ENCODE measurements at places on chromosomes 11 and 22. TPM values are rescaled to one million over a fixed set of nuclear protein-coding genes. Genes with fewer than 3 reads are reported as not detected.

GRCh38 chr22:49148895-49149418, 678.7 kb downstream of the BRD1 start:
- no peaks in the 10 kb centered on the region for H3K27me3 ChIP-seq
- no peak for DNase-seq
- no peaks in the 10 kb centered on the region for H3K4me1 ChIP-seq
- no peaks in the 10 kb centered on the region for H3K36me3 ChIP-seq
- H3K27ac ChIP-seq: no peak overlapping the region

DNA sequence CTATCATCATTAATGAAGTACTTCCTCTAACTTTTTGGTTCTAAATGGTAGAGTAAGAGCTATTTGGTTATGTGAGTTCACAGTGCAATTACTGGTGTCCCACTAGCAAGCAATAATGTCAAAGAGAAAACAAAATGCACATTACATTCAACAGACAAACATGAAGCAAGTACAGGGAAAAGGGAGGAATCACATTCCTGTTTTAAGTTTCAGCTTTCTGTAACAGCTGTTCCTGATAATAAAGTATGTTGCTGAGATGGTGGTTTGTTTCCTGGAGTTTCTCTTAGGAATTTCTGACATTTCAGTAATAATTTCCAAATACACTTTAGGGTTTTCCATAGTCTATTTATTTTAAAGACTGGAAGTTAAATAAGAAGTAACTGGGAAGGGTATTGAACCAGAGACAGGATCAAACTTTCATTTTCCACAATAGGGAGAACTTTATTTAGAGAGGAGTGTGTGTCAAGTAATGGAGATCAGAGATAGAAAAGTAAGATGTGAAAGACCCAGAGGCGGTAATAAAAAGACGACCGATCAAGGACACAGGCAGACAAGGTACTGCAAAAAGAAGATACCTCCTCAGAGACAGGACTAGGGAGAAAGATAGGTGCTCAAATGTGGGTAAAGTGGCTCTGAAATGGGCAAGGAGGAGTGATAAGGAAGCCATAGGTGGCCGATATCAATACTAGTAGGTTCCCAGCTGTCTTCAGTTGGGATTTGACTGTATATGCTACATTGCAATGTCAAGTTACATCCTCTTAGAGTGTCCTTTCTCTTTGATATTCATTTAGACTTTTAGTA, 20.8 kb upstream of the CLNS1A start:
- H3K27ac ChIP-seq: no peak overlapping the region
- H3K4me3 ChIP-seq: no peak overlapping the region
- H3K4me1 ChIP-seq: no peaks in the 10 kb centered on the region
- DNase-seq: no peak

GRCh38 chr22:46377525-46378425, 42.3 kb downstream of the TRMU start:
- no peak for DNase-seq
- H3K27me3 ChIP-seq: no peaks in the 10 kb centered on the region
- no peak overlapping the region for H3K4me3 ChIP-seq
- H3K36me3 ChIP-seq: no peaks in the 10 kb centered on the region
- H3K27ac ChIP-seq: peak overlapping the region; percentile 60

DNA sequence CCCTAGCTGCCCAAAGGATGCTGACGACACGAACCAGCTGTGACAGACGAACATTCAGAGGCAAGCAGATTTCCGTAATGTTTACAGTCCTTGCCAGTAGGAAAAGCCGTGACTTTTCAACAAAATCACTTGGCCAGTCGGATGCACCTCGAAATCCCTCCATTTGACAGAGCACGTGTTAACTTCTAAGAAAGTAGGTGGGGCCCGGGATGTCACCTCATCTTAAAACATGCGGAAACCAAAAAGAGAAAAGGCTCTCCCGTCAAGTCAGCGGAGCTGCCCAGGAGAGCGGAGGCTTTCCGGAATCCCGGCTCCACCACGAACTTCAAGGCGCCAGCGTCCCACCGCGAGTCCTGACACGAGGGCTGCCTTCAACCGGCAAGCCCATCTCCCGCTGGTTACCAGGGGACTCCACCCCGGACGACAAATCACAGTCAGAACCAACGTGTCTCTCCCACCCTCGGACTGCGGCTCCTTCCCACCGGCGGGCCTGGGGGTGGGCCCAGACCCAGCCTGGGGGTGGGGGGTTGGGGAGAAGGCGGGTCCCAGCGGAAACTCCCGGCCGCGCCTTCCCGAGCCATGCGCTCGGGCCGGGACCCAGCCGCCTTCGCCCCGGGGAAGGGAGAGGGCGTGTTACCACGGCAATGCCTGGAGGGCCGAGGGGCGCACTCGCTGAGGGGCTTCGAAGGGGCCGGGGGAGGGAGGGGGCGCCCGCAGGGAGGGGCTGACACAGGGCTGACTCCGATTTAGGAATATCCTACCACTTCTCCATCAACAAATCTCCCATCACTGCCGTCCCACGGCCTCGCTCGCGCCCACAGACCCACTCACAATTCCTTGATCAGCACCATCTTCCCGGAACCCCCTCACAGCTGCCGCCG, 475 bp downstream of the PITPNB start:
- no peaks in the 10 kb centered on the region for H3K27me3 ChIP-seq
- no peaks in the 10 kb centered on the region for H3K36me3 ChIP-seq
- H3K4me1 ChIP-seq: no peaks in the 10 kb centered on the region

DNA sequence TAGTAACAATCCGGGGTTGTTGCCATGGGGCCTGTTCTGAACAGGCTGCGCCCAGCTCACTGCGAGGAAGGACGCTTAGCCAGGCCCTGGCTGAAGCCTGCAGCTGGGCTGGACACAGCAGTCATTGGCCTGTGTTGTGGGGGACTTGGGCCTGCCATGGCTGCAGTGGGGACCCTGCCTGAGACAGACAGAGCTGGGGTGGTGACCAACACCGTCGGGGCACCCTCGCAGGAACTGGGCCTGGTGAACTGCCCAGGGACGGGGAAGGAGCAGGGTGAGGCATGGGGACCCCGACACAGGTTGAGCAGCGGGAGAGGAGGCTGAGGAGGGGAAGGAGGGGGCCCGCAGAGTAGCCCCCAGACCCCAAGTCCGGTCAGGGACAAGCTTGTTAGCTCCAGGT, 8.9 kb downstream of the PHLDA2 start:
- H3K36me3 ChIP-seq: no peaks in the 10 kb centered on the region
- H3K4me1 ChIP-seq: no peaks in the 10 kb centered on the region
- H3K4me3 ChIP-seq: no peak overlapping the region
- no peak overlapping the region for H3K27ac ChIP-seq

- H3K4me3 ChIP-seq: no peak overlapping the region
- no peaks in the 10 kb centered on the region for H3K27me3 ChIP-seq
- no peak for DNase-seq
- H3K4me1 ChIP-seq: peaks cover 35% of the 10 kb centered on the region
- H3K27ac ChIP-seq: peak overlapping the region; percentile 90
- no peaks in the 10 kb centered on the region for H3K36me3 ChIP-seq
Observed at GRCh38 chr22:19990188-19990587, 26.4 kb downstream of the ARVCF start.

The HEPN1 gene
- total RNA-seq: not detected

All from tibial nerve (tissue), 4 donors.